ENCODE measurements at places on chromosomes 5 and 9.

- DNase-seq, result no peak
Measured at GRCh38 chr5:97127727-97128126, 14.7 kb downstream of the LIX1 start.

- DNase-seq, result no peak
Measured at GRCh38 chr5:123545506-123545905, 33.5 kb downstream of the CSNK1G3 start.

DNA sequence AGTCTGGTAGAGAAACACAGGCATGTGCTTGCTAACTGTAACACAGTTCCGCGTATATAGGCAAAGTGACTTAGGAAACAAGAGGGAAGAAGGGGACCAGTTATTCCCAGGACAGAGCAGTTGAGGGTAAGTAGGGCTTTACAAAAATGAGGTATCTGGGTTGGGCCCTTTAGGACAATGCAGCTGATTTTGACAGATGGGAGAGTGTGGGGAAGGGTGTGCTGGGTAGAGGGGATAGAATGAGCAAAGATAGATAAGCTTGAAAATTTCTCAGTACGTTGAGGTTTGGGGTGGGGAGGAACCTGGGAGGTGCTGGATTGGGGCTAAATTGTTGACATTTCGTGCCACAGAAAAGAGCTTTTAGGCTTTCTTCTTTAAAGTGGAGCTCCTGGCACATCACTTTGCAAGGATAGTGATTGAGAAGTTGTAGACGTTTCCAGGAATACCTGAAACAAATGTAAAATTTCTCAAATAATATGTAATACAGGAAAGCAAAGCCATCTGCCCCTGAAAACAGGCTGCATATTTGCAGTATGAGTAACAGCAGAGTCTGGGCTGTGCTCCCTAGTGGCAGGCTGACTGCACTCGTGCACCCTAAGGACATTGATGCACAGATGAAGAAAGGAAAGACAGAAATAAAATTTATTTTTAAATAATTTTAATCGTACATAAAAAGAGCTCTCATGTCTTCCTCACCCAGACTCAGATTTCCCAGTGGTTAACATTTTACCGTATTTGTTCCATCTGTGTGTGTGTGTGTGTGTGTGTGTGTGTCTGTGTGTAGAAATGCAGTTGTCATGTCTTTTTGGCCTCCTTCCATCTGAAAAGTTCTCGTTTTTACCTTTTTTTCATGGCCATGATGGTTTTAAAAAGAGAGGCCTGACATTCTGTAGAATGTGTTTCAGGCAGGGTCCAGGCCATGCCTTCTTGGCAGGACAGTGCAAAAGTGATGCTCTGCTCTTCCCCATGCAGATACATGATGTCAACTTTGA lies 144.9 kb upstream of the DMRT1 start:
- DNase-seq, result no peak

DNA sequence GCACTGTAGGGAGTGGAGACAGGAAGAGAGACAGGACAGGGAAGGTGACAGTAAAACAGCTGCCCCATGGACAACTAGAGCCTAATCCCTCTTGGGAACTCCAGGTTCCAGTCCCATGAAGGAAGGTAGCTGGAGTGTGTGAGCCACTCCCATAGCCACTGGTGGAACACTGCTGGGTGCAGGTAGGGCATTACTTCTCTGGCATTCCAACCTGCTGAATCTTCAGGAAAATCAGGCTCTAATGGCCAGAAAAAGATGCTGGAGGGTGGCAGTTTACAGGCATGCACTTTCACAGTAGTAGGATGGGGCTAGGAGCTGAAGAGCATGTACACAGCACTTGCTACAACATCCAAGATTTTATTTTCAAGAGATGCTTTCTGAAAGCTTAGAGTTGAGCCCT lies 259.4 kb downstream of the AUH start:
- DNase-seq, result no peak

DNA sequence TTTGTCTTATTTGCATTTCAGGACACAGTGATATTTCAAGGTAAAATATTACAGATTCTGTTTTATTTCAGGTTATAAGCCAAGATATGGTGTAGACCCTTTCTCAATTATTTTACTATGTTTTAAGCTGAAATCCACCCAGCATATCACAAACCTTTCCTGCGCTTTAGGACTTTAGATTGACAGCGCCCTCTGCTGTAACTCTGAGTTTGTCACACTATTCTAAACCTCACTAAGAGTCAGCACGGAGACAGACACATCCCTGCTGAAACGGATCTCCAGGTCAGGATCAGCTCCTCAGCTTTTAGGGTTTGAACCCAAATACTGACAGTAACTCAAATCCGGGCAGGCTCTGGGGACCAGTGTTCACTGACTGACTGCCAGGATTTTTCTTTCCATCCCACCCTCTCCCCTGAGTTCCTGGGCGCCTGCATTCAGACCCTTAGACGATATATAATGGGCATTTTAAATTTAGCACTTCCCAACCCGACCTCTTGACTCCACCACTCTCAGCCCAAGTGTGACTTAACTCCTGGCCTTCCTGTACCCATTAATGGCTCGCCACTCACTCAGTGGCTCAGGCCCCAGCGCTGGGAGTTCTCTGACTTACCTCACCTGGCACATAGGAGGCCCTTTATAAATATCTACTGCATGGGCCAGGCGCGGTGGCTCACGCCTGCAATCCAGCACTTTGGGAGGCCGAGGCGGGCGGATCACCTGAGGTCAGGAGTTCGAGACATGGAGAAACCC lies 33.5 kb downstream of the TLX3 start:
- DNase-seq, result peak; percentile 34
